ENCODE measurements at places on chromosomes 6 and 20.

DNA sequence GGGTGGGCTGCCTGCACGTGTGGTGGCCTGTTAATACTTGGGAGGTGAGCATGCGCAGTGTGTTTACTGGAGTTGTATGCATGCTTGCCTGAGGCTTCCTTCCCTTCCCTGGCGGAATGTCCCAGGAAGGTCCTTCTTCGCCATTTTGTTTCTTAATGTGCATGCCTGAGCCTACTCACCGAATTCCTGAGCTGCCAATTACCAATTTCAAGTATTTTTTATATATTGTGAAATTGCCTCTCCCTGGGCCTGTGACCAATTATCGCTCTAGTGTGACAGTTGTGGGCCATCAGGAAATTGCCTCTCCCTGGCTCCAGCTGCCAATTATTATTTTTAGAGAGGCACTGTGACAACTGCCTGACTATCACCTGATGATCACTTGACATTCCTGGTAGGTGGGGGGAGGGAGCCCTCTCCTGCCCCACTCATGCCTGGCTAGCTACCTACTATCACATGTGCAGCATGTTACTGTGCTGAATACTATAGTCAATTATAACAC, 70.0 kb downstream of the FAM50B start:
- peak; percentile 96 for DNase-seq

DNA sequence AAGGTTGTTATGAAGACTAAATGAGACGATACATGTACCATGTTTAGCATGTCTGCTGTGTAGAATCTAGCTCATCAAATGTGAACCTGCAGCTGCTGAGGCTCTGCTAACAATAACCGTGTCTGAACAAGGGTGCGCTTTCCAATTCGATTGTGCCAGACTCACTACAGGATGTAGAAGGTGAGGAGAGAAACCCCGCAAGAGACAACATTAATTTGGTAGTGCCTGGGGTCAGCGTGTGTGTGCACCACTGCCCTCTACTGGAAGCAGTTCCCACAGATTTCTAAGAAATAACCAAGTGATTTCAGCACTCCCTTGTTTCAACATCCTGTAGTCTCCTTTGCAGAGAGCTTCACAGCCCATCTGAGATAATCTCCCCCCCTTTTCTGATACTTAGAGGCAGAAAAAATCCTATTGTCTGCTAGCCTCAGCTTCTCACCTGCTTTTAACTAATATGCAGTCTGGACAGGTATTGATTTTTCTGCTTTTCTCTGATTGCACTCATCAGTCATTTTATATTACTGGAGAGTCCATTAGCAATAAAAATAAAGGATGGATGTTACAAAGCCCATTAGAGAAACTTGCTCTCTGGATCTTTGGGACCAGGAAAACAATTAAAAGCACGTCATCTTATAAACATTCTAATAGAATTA, 96.7 kb upstream of the BACH2 start:
- DNase-seq = peak; percentile 56

DNA sequence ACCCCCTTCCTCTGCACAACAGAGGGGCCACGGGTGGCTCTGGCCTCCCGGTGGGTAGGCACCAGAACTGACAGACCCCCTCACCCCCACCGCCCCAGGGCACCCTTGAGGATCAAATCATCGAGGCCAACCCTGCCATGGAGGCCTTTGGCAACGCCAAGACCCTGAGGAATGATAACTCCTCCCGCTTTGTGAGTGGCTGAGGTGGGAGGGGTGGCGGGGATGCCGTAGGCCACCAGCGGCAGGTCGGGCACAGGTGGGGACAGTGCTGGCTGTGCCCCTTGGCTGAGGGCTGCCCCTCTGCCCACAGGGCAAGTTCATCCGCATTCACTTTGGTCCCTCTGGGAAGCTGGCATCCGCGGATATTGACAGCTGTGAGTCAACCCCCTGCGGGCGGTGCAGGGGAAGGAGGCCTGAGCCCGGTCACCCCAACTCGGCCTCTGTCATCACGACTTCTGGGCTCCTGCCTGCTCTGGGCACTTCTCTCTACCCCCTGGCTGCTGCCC, 29.1 kb downstream of the MYH7B start:
- no peak for DNase-seq

- no peak for DNase-seq
Observed at GRCh38 chr20:32449057-32449889, 91.1 kb downstream of the ASXL1 start.

DNA sequence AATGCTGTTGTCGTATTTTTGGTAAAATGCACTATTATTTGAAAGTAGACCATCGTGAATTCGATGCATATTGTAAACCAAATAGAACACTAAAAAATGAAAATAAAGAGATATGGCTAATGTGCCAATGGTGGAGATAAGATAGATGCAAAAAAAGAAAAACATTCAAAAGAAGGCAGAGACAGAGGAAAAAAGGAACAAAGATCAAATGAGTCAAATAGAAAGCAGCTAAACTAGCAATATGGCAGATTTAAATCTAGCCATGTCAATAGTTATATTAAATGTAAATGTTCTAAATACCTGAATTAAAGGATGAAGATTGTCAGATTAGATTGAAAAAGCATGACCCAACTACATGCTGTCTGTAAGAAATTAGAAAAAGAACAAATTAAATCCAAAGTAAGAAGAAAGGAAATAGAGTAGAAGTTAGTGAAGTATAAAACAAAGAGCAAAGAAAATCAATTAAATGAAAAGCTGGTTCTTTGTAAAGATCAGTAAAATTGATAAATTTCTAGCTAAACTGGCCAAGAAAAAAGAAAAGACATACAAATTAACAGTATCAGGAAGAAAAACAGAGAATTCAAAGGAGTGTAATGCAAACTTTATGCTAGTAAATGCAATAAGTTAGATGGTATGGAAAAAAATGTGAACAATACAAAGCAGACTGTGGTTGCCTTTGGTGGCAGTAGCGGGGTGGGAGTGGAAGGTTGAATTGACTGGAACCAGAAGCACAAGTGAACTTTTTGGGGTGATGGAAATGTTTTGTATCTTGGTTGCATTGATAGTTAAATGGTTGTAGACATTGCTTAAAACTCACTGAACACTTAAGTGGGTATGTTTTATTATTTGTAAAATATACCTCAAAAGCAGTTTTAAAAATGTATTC, 44.8 kb downstream of the PTPN1 start:
- no peak for DNase-seq

- no peak for DNase-seq
Observed at GRCh38 chr6:144729502-144729901, 444.4 kb downstream of the UTRN start.

- DNase-seq = no peak
Observed at GRCh38 chr20:63348828-63349515, 12.2 kb downstream of the CHRNA4 start.

DNA sequence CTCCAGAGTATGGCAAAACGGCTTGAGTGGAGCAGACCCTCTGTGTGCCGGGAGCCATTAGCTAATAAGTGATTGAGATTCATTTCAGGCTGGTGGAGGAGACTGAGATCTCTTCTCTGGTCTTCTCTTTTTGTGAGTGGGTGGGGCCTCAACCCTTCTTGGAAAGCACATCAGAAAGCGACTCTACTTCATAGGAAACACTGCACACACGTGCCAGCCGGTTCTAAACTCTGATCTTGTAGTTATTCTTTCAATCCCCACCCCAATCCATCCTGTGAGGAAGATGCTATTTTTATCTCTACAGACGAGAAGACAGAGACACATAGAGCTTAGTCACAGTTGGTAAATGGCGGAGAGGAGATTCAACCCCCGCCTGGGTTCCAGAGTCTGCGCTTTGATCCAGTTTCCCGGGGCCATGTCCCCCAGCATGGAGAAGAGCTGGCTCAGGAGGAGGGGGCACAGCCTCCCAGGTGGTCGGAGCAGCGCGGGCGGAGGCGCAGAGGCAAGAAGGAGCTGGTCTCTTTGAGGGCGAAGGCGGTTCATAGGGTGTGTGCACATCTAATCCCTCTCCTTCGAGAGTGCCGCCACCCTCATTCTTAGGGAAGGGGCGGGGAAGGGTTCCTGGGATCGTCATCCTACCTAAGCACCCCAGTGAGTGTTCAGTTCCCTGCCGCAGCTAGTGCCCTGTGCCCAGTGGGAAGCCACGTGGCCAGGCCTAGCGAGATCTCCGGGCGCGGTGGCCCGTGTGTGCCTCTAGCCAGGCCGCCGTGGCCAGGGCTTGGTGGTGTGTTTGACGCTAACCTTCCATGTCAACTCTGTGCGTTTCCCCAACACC, 49.0 kb upstream of the TAGAP start:
- DNase-seq = no peak

GRCh38 chr6:142943711-142944123, 1.3 kb downstream of the HIVEP2 start:
- peak; percentile 48 for DNase-seq

GRCh38 chr20:10463622-10464021, 28.5 kb downstream of the SLX4IP start:
- DNase-seq = no peak

GRCh38 chr6:127515794-127516661, 3.1 kb downstream of the MTCL3 start:
- DNase-seq = peak; percentile 59

GRCh38 chr20:24692446-24693200, 223.2 kb downstream of the SYNDIG1 start:
- no peak for DNase-seq

GRCh38 chr20:45368221-45368980, 5.4 kb downstream of the SYS1 start:
- no peak for DNase-seq

GRCh38 chr6:148973538-148974208, 226.8 kb downstream of the UST start:
- peak; percentile 67 for DNase-seq

DNA sequence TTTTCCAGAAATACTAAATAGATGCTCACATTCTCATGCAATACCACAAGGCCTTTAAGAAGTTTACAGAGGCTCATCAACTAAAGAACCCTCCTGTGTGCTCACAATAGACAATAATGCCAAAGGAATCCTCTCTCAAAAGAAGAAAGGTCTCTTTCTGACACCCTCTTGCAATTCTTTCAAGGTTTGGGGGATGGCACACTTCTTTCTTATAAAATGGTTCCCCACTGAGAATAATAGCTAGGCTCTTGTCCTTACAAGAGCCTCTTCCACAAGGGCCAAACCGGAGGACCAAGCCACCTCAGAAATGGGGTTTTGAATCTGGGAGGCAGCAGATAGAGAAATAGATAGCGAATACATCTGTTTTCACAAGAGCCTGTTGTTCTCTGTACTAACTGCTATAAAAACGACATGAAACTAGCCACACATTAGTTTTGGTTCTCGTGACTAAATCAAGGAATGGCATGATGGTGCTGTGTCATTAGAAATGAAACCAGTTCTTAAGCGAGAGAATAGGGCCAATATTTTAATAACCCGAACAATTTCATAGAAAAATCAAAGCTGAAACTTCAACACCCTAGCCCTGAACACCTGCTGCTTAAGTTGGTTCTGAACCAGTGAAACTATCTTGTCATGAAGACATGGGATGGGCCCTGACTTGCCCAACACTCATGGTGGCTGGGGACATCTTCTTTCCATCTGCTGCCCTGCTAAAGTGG, 81.1 kb downstream of the PRDM1 start:
- DNase-seq = no peak

DNA sequence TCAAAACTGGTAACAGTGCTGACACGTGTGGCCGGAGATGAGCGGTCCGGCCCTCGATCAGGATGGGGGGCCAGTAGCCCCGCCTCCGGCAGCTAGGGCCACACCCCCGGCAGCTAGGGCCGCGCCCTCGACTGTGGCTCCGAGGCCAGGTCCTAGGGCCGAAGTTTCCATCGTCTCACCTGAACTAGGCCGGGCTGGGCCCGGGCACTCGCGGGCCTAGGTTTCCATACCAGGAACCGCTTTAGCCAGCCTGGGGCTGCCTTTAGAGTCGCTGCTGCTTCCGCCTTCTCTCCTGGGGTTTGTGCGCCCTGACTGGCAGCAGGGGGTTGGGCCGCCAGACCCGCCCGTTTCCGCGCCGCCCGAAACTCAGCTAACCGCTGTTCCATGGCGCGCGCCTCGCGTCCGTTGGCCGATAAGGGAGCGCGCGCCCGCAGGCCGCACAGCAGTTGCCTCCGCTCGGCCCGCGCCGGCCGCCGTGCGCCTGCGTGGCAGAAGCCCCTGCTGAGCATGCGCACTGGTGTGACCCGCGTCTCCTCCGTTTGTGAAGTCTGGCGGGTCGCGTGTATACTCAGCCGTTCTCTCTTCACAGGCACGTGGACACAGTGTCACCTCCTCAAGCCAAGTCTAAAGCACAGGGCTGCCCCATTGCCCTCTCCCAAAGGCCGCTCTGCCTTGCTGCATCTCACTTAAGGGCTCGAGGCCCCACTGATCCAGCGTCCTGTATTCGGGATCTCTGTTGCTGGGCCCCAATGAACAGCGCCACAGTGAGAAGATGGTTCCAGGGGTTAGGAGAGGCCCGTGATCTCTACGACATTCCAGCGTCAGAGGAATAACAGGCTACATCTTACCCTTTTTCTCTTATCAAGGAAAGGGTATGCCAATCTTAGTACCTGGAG, at the start of gene SAYSD1:
Gene SAYSD1, minus strand, starts transcription at position 483 of the 896 bp plus-strand sequence. Its CDS starts 97 bp downstream, at position 386.
- DNase-seq = peak; percentile 89

- DNase-seq = no peak
Observed at GRCh38 chr6:52108128-52108527, 20.7 kb upstream of the PKHD1 start.

DNA sequence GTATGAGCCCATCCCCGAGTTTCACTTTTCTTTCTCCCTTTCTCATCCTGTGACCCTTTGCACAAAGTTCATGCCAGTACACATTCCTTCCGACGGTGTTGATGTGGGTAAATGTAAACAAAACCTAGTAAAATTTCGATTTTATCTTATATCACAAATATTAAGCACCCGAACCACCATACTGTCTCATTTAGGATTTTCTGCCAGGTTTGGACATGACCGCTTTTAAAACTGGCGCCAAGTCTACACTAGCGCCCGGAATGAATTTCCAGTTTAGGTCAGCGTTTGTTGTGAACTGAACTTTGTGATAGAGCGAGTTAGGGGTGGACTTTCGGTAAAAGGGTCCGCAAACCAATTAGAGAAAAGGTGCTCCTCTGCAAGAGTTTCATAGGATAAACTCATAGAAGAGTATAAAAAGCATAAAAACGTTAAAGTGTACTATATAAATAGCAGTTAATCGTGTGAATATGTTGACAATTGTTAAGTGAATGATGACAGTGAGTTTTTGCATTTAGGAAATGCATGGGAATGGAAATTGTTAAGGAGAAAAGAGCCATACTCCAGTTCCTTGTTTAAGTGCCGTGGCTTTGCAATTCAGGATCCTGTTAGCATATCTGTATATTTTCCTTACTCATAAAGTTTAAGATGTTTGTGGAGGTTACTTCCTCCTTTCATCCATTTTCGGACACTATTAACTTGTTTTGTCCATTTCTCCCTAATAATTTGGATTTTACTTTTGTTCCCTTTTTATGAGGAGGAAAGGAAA, 937 bp downstream of the AKAP7 start:
- DNase-seq = peak; percentile 28

GRCh38 chr6:51790946-51791345, 296.5 kb downstream of the PKHD1 start:
- no peak for DNase-seq
